ENCODE measurements at places on chromosomes 2 and 18.

- DNase-seq, result no peak
These were observed 38.7 kb upstream of the GLS start for GRCh38 chr2:190841707-190842505.

- no peak for DNase-seq
These were observed 124.0 kb downstream of the PLA2R1 start for GRCh38 chr2:159938395-159938794.

GRCh38 chr2:182784777-182785176 lies 68.7 kb downstream of the DNAJC10 start:
- DNase-seq, result no peak

DNA sequence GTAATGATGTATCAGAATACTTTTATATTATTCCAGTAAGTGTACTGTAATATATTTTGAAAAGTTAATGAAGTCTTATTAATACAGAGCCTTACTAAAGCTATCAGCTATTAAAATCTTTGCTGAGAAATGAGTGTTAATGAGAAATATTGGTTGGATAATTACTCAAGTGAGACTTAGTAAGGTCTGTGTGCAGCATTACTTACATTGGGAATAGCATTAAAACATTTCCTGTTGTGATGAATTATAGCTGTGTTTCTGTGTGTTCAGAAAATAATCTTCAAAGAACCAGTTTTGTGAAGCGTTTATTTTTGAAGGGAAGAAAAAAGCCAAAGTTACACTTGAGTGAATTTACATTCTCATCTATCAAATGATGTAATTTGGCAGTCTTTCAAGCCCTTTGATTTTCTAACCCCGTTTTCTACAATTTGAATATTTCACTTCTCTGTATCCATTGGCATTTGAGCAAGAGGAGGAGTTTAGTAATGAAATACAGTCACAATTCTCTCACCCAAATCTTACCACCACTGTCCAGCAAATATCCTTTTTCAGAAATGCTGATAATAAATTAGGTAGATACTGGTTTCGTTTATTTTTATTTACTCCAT lies 123.5 kb upstream of the BOD1L2 start:
- DNase-seq, result no peak

- no peak for DNase-seq
These were observed 50.0 kb upstream of the DSG1 start for GRCh38 chr18:31267823-31268481.

DNA sequence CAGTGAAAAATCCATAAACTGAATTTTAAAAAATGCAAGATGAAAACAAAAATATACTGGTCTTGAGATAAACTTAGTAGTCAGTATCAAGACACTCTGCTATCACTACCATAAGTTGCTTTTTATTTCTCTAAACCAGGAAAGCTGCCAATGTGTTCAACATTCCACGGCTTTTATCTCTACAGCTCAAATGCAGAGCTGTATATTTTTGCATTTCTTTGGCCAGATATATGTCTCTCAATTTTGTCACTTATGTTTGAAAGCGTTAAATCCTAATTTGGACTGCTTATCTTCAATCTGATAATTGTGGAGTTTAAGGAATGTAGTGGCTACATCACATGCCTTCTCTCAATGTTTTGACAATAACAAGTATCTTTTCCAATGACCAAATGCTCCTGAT lies 609.5 kb downstream of the EPHA4 start:
- DNase-seq, result no peak

DNA sequence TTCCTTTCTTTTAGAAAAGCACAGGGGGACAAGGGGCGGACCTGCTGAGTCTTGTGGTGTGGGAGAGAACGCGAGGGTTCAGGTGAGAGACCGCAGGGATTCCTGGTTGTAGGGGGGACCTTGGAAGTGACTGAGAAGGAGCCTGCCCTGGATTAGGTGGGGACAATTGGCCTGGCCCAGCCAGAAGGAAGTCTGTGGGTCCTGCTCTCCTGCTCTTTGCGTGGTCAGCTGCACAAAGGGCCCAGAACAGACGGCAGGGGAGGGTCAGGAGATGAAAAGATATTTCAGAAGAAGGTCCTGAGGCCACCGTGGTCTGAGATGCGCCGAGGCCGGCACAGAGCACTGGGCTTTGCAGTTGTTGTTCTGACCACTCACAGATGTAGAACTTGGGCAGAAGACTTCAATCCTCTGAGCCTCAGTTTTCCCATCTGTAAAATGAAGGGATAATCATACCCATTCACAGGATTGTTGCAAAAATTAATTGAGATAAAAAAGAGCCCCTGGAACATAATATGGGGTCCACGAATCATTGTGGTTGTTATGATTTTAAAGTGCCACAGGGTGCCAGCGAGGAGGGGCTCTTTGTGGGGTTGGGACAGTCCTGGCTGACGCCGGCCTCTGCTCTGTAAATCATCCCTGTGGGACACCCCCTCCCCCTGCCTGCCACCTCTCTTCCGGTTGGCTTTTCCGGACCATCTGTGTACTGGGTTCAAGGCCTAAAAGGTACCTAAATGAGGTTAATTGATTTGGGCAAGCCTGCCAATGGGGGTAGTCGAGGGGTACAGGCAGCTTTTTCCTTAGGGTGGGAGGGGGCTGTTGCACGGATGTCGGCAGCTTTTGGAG lies 1.8 kb downstream of the LPIN1 start:
- DNase-seq, result no peak

GRCh38 chr18:22163416-22164161 lies 5.8 kb upstream of the GATA6 start:
- no peak for DNase-seq

DNA sequence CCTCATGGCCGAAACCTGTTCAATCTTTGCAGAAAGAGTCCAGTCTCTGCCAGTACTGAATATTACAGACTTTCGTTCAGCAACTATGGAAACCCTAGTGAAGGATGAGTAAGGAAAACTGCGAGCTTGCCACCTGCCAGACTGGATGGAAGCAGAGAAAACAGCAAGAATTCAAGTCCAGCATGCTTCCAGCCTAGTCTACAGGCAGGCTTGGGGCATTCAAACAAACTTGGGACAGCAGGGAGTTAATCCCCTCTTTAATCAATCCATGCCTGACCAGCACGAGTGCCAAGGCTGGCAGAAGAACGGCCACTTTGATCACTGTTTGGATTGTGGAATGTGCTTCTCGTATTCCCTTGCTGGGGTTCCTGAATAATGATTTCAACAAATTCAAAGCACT lies 145.2 kb downstream of the EPHA4 start:
- no peak for DNase-seq

DNA sequence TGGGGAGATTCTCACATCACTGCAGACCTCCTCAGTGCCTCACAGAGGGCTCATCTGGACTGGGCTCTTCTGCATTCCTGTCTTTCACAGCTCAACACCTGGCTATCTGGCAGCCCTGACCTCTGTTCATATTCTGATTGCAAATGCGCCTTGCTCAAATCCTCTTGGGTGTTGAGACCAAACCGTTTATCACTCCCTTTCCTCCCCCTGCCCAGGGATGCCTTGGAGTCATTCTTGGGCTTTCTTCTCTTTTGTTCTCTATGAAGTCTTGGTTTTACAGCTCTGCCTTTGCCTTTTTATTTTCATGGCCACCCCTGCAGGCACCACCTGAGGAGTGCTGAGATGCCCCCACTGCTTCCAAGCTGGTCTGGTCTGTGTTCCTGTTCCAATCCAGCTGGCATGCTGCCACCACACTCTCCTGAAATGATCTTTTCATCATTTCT lies 26.3 kb downstream of the TUBB6 start:
- DNase-seq, result no peak

GRCh38 chr18:11665146-11665545 lies 23.9 kb upstream of the GNAL start:
- DNase-seq, result no peak

- DNase-seq, result no peak
These were observed 569.2 kb downstream of the ZEB2 start for GRCh38 chr2:143950704-143951103.

- DNase-seq, result no peak
These were observed at the start of gene PKDCC for GRCh38 chr2:42047488-42048298. TSS of gene PKDCC (plus strand) at chr2:42048021. CDS start at chr2:42048200, 179 bp downstream.

GRCh38 chr2:106129592-106129991 lies 64.5 kb downstream of the UXS1 start:
- no peak for DNase-seq

- DNase-seq, result no peak
These were observed 185.7 kb downstream of the SMAD7 start for GRCh38 chr18:48765053-48765452.

- DNase-seq, result no peak
These were observed 106.9 kb upstream of the THOC1 start for GRCh38 chr18:374721-375168.

Data from stimulated activated CD4-positive, alpha-beta T cell treated with anti-CD3 and anti-CD28 coated beads, Interleukin-2, amount 100 ng/mL, for 4 hours (primary cell).